ENCODE measurements at places on chromosomes 1 and 21.

DNA sequence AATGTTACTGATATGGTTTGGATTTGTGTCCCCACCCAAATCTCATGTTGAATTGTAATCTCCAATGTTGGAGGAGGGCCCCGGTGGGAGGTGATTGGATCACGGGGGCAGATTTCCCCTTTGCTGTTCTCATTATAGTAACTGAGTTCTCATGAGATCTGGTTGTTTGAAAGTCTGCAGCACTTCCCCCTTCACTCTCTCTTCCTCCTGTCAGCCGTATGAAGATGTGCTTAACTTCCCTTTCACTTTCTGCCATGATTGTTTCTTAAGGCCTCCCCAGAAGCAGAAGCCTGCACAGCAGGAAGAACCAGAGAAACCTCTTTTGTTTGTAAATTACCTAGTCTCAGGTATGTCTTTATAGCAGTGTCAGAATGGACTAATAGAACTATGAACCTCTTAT lies 28.4 kb downstream of the TRIM33 start:
- no peak for DNase-seq

DNA sequence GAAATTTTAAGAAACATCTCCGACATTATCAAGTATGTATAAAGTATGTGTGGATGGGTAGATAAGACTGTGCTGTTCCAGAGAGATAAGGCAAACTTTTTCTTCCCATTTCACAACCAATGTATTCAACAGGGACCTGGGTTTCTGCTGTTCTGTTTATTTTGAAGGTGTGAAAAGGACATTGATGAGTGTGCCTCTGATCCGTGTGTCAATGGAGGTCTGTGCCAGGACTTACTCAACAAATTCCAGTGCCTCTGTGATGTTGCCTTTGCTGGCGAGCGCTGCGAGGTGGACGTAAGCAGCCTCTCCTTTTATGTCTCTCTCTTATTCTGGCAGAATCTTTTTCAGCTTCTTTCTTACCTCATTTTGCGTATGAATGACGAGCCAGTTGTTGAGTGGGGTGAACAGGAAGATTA lies 174.0 kb downstream of the CRB1 start:
- no peak for DNase-seq

- no peak for DNase-seq
These were observed 177.2 kb downstream of the PLPPR4 start for GRCh38 chr1:99441299-99442095.

DNA sequence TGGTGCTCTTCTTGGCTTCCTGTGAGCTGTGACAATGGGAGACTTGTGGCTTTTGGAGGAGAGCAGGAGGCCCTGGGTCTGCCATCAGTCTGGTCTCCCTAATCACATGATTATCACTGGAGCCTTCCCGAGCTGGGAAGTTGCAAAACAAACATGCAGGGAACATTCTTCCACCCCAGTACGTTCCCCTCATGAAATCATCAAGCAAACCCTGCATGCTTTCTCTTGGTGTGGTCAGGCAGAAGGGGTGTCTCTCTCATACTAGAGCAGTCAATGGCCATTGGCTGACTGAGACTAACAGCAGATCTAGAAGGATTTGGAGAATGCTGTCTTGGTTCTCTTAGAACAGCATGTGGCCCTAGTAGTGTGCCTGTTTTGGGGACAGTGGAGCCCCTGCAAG lies 111.2 kb downstream of the LIPI start:
- no peak for DNase-seq

- no peak for DNase-seq
These were observed 82.6 kb upstream of the GALNT2 start for GRCh38 chr1:229984310-229984991.

DNA sequence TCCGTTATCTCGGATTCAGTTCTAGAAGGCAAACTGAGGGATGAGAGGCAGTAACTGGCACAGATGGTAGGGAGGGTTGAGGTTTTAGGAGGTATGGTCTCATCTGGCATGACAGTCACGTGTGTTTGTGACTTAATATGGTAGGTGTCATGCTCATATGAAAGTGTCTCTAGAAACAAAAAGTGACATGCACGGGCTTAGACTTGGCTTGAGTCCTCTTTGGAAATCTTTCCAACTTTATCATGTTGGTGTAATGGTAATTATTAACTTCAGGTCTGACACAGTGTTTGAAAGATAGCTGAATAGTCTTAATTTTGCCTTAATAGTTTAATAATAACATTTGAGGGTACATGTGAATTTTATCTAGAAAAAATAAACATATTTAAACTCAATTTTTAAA lies 218.1 kb downstream of the FMN2 start:
- DNase-seq = no peak

DNA sequence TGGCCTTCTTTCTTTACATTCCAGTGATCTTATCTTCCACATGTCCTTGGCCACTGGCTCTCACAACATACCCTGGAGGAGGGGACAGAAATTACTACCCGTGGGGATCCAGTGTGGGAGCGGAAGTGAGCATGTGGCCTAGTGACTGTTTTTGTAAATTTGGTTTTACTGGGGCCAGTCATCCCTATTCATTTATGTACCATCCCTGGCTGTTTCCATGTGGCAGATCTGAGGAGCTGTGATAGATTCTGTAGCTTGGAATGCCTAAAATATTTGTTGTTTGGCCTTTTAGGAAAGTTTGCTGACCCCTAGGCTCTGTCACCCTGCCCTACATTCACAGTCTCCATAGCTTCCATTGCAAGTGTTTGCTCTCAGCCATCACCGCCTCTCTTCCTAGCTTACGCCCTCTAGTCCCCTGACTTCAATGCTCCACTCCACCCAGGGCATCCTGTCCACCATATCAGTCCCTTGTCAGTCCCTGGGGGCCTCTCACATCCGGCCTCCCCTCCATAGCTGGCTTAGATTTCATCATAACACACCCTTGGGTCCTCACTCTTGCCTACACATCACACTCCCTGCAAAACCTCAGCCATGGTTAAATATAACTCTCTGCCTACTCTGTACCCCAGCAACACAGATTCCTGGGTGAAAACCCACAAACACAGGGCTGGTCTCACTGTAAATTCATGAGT lies 25.8 kb downstream of the DHCR24 start:
- DNase-seq = no peak

GRCh38 chr1:42179275-42179674 lies 14.7 kb upstream of the GUCA2A start:
- no peak for DNase-seq

DNA sequence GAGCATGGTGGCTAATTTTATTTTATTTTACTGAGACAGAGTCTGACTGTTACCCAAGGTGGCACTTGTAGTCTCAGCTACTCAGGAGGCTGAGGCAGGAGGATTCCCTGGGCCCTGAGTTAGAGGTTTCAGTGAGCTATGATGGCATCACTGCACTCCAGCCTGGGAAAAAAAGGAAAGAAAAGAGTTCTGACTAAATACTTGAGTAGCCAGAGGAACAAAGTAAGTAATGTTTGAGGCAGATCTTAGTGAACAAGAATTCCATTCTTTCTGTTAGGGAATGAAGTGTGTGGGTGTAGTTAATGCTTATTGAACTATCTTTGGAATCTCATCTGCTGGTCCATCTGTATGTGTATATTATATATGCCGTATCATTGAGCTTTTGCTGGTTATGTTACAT lies 13.1 kb upstream of the EVI5 start:
- no peak for DNase-seq

DNA sequence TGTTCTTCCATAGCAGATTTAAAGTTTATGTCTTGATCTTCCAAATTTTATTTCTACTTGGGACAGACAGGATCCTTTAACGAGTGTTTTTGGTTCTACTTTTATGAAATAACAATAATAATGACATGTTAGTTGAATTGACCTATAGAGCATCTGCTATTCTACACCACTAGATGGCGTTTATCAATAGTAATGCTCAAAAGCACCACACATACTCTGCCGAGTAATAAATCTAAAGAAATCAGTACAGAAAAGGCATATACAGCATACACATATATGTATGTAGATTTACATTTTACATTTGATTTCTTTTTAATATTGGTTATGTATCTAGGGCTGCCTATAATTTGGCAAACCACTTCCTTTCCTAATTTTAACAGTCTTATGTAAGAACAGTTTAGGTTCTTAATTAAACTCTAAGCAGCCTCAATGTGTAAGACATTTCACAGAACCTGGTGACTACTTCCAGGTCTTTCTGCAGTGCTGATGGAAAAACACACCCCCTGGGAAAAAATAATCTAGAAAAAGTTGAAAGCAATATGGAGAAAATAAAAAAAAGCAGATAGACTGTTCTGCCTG lies 5.9 kb upstream of the SIPA1L2 start:
- DNase-seq = no peak

- peak; percentile 82 for DNase-seq
These were observed at the start of gene UBE2G2 for GRCh38 chr21:44801468-44802395. UBE2G2 (minus strand) TSS chr21:44801820; CDS start chr21:44801748, 72 bp downstream.

- no peak for DNase-seq
These were observed 30.4 kb downstream of the ATP2B4 start for GRCh38 chr1:203656796-203657747.

DNA sequence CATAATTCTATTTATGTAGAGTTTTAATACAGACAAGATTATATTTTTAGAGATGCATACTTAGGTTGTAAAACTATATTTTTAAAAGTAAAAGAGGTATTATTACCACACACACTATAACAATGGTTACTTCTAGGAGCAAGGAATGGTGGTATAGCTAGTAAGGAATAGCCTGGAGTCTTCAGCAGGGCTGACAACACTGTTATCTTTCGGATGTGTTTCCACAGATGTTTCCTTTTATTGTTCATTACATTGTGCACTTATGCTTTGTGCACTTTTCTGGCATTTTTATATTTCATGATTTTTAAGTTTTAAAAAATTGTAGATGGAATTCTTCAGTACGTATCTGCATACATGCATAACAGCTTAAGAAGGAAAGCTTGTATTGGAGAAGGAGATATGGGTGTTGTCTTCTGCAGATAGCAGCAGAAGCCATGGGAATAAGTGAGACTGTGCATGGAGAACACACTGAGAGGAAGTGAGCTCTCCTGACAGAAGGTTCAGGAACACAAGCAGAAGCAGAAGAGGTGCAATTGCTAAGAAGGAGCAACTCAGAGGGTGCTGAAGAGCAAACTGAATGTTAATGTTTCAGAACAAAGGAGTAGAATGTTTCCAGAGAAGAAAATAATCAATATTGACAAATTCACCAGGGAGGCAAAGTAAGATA lies 91.8 kb downstream of the UCHL5 start:
- no peak for DNase-seq

- DNase-seq = no peak
These were observed 20.9 kb downstream of the HLCS start for GRCh38 chr21:36945496-36946138.
